B cell (primary cell): ENCODE measurements at places on chromosomes 11 and 22. TPM values are rescaled to one million over a fixed set of nuclear protein-coding genes. Genes with fewer than 3 reads are reported as not detected.

DNA sequence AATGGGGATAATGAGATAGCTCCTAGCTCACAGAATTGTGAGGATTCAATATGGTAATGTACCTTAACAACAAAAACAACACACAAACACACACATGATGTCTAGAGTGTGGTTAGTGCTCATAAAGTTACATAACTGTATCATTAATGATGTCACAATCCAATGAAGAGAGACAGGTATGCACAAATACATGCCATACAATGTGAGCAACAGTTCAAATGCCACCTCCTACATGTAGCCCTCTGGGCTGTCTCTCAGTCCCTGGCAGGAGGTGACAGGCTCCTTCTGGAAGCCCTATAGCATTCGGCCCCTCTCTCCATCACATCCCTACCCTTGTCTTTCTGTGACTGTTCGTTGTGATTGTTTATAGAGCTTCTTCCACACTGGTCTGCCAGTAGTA, 8.3 kb upstream of the MICALL1 start:
- no peak for DNase-seq

GRCh38 chr22:49103314-49104059, 724.2 kb downstream of the BRD1 start:
- DNase-seq: no peak

DNA sequence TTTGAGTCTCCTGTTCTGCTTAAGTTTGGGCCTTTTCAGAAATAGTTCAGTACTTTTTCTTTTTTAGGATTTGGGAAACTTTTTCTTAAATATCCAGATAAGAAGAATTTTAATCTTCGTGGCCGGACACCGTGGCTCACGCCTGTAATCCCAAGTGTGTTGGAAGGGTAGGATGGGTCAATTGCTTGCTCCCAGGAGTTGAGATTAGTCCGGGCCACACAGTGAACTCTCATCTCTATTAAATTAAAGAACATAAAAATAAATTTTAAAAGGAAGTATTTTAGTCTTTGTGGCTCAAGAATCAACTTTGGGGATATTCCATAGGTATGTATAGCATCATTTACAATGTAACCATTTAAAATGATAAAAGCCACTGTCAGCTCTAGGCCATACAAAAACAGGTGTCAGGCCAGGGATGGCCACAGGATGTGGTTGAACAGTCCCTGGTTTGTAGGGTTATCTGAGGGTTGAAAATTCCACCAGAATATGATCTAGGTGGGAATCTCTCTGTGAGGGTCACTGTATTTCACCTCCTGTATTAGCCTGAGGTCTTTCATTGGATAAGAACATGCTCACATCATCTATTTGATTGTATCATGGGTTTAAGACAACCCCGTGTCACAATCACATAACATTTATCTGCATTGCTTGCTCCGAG, 115.6 kb downstream of the GGTLC2 start:
- no peak for DNase-seq

GRCh38 chr11:119640541-119640940, 88.5 kb downstream of the NECTIN1 start:
- no peak for DNase-seq

- DNase-seq: no peak
Observed at GRCh38 chr22:22194931-22195264, 49.7 kb upstream of the VPREB1 start.

DNA sequence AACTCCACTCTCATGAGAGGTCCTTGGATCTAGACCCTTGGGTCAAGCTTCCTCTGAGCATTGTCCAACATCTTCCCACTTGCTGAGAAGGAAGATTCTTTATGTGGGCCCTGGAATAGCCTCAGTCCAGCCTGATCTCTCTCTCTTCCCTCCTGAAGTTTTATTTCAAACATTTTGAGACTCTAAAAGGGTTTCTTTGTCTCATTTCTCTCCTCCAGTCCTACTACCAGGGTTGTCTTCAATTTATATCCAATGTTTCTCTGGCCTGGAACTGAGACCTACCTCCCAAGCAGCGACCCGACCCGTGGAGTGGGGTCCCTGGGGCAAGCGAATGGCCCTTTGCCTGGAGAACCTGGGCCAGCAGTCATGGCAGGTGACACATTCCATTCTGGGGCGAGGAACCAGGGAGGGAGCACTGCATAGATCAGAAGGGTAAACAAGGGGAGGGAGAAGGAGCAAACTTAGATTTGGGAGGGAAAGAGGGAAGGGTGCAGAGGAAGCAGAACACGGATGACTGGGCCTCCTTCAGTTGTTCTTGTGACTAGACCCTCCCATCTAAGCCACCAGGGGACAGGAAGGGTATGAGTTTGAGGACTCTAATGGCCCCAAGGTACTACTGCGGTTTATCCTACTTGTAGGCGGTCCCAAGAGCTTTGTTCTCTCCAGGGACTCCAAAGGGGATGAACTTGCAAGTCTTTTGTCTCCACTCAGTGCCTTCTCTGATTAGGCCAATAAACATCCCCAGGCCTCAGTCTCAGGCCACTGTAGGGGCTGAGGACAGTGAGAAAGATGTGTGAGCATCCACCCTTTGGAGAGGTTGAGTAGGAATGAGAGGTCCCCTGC, 14.2 kb upstream of the PRAME start:
- no peak for DNase-seq

GRCh38 chr11:121295246-121296029, 2.9 kb downstream of the SC5D start:
- no peak for DNase-seq

DNA sequence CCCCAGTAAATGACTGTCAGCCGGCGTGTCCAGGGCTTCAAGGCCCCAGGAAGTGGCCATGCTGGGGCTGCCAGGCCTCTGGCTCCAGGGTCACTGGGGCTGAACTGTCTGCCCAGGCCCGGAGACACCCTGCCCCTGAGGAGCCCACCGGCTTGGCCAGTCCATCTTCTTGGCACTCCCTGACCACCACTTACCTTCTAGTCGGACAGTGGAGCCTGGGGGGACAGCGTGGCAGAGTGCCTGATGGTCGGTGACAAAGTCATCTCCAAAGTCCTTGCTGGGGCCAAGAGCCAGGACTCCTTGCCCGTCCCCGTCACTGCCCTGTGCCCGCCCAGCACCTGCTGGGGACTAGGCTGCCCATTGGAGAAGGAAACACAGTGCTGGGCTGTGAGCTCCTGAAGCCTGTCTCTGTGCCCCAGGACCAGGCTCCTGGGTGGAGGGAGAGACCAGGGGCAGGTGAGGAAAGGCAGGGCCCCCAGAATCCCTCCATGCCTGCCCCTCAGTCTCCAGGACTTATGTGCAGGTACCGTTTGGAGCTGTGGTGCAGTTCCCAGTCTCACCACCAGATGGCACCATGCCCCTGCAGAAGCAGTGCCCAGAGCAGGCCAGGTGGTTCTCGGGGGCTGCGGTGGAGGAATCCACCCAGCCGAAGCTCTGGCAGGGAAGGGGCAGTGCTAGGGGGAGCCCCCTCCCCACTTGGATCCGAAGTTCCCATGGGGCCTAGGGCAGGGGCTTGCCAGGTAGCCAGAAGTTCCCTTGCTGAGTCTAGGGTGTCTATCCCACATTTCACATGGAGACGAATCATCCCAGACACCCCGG, 6.0 kb upstream of the CCDC188 start:
- peak; percentile 88 for DNase-seq

Gene GTSE1
- total RNA-seq: 0.17 and 0.27 TPM in 2 replicates

Gene MAP6
- total RNA-seq: 0.34 and 0.57 TPM in 2 replicates

Gene MMP13
- not detected in 2 replicates for total RNA-seq
